ENCODE measurements at places on chromosomes 6 and 20. TPM values are rescaled to one million over a fixed set of nuclear protein-coding genes. Genes with fewer than 3 reads are reported as not detected.

GRCh38 chr6:155510879-155511278, 55.2 kb upstream of the NOX3 start:
- no peak overlapping the region for H3K4me3 ChIP-seq
- H3K4me1 ChIP-seq = peaks cover 4% of the 10 kb centered on the region
- no peak for DNase-seq

The PNLDC1 gene
- not detected for total RNA-seq

- H3K4me1 ChIP-seq = no peaks in the 10 kb centered on the region
- no peak overlapping the region for H3K27ac ChIP-seq
- H3K36me3 ChIP-seq = no peaks in the 10 kb centered on the region
- H3K27me3 ChIP-seq = no peaks in the 10 kb centered on the region
- H3K4me3 ChIP-seq = no peak overlapping the region
- DNase-seq = no peak
Measured at GRCh38 chr20:48603116-48603818, 224.5 kb downstream of the PREX1 start.

The FAM83D gene
- 0.53 TPM for total RNA-seq

DNA sequence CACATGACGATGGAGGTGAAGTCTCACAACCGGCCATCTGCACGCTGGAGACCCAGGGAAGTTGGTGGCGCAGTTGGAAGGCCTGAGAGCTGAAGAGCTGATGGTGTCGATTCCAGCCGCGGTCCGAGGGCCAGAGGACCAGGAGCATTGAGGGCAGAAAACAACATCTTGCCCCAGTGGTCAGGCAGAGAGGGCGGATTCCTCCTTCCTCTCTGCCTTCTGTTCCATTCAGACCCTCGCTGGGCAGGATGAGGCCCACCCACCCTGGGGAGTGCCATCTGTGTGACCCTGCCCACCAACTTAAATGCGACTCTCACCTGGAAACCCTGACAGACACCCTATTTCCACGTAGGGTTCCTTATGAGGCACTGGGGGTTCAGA, 120.7 kb upstream of the PMEPA1 start:
- no peaks in the 10 kb centered on the region for H3K4me1 ChIP-seq
- no peak for DNase-seq
- H3K27me3 ChIP-seq = no peaks in the 10 kb centered on the region
- no peak overlapping the region for H3K27ac ChIP-seq

The DAAM2 gene
- total RNA-seq = 44.0 TPM
